Amygdala (tissue), 56 donors: ENCODE measurements at places on chromosomes 2 and 18.

- no peak for DNase-seq
Measured at GRCh38 chr2:2566396-2567323, 235.6 kb upstream of the MYT1L start.

GRCh38 chr18:51195451-51196117, 1.9 kb downstream of the MEX3C start:
- no peak for DNase-seq

DNA sequence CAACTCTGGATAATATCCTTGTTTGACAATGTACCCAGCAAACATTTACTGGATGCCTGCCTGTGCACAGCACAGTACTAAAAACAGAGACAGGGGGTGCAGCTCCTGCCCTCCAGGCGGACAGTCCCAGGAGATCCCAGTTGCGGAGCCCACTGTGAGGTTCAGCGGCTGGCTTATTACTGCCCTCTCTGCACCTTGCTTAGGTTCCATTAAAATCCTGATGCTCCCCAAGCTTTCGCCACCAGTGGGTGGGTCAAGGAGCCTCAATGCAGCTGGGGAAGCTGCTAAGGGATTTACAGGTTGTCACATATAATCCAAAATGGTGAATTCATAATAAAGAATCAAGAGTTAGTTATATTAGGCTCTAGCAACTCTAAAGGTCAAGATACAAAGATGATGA, 38.3 kb downstream of the CRACDL start:
- DNase-seq = no peak

- DNase-seq = no peak
Measured at GRCh38 chr2:108585436-108585835, 51.2 kb downstream of the LIMS1 start.

DNA sequence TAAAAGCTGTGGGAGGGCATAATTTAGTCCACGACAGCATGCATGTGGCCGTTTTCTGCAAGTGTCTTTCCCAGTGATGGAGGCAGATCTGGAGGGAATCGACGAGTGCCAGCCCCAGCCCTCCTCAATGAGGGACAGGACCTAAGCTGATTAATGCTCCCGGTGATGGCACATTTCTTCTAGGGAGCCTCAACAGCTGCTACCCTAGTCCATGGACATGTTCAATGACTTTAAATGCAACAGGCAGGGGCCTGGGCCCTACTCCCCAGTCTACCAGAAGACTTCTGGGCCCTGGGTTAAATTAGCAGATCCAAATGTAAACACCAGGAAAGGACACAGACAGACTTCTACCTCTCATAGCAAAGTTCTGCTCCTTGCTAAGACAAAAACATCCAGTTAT, 155.1 kb downstream of the ACTR3 start:
- DNase-seq = no peak

GRCh38 chr2:136334967-136335366, 217.0 kb upstream of the CXCR4 start:
- DNase-seq = no peak

- DNase-seq = no peak
Measured at GRCh38 chr2:39289609-39290008, 45.8 kb upstream of the CDKL4 start.

DNA sequence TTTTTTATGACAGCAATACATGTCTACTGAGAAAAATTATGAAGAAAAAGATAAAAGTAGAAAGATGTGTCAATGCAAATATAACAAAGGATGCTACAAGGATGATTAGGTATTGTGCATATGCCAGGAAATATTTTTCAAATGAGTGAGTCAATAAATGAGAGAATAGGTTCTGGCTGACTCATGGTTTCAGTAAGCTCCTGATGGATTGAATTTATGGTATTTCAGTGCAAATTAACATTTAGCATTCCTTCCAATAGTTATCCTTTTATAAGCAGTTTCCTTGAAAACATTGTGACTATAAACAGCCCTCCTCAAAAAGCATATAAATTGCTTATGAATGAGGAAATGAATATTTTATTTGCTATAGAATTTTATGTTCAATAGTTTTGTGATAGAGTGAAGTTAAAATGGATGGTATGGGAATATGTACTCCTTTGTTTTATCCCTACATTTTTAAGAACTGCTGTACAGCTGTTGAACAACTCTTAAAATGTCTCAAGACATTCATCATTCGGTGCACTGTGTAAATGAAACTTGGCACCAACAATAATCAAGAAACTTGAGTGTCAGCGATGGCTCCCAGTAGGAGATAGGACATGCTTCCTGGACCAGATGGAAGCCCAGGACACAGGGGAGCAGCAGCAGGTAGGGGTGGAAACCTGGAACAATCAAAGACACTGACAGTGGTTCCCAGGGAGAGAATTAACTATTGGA, 144.7 kb downstream of the PMAIP1 start:
- DNase-seq = no peak

GRCh38 chr2:101357376-101357775, 29.9 kb downstream of the CREG2 start:
- DNase-seq = no peak

DNA sequence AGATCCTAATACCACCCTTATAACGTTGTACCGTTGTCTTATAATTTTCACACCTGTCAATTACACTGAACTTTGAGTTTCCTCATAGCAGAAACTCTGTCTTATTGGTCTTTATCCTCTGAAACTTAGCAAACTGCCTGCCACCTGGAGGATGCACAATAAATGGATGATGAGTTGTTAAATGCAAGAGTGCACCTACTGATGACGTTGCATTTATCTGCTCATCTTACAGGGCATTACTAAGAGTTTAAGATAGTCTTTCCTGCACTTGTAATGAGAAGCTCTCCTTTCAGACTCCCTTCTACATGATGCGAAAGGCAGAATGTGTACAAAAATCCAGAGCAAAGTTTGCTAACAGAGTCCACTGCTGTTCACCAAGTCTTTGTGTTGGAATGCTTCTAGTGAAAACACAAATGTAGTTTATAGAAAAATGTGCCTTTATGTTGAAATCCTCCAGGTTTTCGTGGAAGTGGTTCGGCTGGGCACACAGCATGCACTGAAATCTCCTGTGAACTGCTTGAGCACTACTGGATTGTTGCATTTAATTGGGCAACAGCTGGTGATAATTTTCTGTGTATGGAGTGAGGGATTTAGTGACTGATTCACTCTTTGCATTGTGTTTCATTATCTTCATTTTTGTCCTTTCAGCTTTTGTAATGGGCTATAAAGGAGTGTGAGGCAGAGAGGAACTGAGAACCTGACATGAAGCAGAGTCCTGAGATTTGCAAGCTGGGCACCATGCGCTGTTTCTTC, 665.8 kb upstream of the ID2 start:
- DNase-seq = no peak

DNA sequence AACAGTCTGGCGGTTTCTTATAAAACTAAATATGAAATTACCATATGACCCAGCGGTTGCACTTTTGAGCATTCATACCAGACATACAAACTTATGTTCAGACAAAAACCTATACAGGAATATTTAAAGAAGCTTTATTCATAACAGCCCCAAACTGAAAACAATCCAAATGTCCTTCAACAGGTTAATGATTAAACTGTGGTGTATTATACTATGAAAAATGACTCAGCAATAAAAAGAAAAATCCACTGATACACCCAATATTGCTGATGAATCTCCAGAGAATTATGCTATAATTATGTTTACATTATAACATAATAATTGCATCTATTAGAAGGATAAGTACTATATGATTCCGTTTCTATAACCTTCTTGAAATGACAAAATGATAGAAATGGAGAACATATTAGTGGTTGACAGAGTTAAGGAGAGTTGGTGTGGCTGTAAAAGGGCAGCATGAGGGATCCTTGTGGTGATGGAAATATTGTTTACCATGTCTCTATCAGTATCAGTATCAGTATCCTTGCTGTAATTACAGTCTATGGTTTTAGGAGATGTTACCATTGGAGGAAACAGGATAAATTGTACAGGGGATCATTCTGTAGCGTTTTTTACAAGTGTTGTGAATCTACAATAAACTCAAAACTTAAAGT, 127.1 kb downstream of the DSC3 start:
- no peak for DNase-seq

DNA sequence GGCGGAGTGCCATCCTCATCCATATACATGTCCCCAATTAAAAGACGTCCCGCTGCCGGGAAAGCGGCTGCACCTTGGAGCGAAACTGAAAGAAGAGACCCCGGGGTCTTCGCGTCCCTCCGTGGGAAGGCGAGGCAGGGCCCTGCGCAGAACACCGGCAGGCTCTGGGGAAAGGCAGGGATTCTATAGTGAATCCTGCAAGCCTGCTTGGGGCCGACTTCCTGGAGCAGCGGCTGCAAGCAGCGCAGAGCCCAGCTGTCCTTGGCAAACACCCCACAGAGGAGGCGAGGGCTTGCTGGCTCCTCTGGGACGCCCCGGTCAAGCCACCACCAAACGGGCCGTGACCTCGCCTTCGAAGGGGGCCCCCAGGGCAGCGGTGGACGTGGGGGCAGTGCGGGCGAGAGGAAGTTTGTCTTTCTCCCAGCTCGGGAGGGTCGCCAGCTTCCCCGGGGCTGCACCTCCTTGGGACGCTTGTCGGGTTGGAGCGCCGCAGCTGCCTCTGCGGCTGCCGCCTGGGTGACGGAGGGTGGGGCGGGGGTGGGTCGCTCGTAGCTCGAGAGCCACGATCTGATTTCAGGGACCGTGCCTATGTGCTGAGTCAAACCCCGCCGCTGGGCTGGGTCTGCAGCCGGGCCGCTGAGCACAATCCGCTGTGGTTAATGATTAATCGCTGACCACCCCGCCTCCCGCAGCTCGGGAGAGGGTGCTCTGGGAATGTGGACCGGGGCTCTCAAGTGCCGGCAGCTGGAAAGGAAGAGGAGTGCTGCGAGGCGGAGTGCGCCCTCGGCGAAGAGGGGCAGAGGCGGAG, 486 bp upstream of the GPR39 start:
- DNase-seq = no peak

GRCh38 chr2:45124456-45124855, 115.2 kb upstream of the SIX2 start:
- no peak for DNase-seq

DNA sequence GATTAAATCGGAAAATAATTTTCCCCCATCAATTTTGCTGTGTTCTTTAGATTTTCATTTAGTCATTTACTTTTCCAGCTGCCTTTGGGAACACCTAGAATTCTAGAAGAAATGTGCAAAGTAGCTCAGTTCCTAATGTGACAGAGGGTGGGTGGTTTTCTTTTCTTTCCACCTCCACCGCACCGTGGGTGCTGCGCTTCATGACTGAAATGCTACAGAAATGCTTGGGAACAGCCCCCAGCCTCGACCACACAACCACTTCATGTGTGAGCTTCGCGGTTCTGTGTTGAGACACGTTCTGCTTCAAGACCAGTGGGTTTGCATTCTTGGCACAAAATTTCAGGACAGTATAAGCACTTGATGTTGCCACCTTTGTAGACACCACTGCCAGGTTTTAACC, 30.9 kb downstream of the E2F6 start:
- no peak for DNase-seq

GRCh38 chr2:191740016-191740419, 62.1 kb downstream of the NABP1 start:
- no peak for DNase-seq

DNA sequence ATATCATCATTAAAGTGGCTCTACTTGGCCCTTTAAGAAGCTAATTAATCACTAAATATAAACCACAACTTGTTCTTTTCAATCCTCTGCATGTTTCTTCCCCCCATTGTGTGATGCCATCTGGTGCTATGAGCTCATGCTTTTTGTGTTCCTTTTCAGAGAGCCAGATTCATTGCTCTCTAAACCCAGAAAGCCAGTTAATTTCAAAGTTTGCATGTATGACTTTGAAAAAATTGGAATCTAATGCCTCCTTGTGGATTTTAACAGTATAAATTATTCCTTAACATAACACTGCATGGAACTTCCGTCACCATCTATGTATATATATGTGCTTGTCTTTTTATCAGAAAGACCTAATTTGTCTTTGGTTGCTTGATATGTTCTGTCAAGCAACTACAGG, 31.1 kb downstream of the TMEM178A start:
- peak; percentile 32 for DNase-seq

- DNase-seq = no peak
Measured at GRCh38 chr2:127541809-127542208, 6.3 kb downstream of the MYO7B start.

DNA sequence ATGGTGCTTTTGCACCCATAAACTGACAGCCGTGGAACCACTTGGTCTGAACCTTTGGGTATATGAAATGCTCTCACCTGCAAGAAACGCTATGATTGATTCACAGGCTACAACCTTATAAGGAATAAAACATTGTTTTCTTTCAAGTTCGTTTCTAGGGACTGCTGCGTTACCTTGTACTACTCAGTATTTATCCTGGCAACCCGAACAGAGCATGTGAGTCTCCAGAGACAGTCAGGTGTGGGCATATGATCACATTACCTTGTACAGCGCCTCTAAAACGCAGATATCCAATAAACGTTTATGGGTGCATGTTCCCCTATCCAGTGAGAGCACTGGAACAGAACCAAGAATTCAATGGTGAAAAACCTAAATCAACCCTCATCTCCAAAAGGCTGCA, 1.7 kb downstream of the CCBE1 start:
- DNase-seq = no peak

GRCh38 chr2:11740723-11741122, 5.7 kb upstream of the LPIN1 start:
- DNase-seq = no peak

DNA sequence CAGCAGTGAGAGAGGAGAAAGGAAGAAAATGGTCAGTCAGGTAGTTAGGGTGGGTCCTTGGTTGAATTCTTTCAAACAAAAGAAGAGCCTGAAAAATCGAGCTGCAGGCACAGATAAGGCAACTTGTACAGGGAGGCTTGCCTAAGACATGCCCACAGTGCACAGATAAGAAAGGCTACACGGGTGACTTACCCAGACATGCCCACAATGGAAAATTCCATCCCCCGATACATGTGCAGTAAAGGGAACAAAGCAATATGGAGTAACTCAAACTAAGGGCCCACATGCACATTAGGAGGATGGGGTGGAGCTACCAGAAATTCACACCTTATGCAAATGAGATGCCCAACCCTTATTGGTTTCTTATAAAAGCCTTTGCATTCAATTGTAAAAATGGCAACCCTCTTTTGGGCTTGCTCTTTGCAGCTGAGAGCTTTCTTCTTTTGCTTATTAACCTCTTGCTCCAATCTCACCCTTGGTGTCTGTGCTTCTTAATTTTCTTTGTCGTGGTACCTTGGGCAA, 110.3 kb upstream of the RMP24 start:
- no peak for DNase-seq

- DNase-seq = no peak
Measured at GRCh38 chr2:160336105-160336504, 136.0 kb upstream of the ITGB6 start.

- DNase-seq = no peak
Measured at GRCh38 chr18:74768096-74768495, 170.4 kb downstream of the ZNF407 start.
